ENCODE measurements at places on chromosomes 6 and 20. TPM values are rescaled to one million over a fixed set of nuclear protein-coding genes. Genes with fewer than 3 reads are reported as not detected.

Gene MUC22
- not detected for total RNA-seq

Gene SLC35F1
- 17.7 TPM for total RNA-seq

Gene RGS17
- 4.8 TPM for total RNA-seq

Gene ADGRF1
- total RNA-seq = not detected

Gene CLVS2
- 1.8 TPM for total RNA-seq

Gene ANKRD60
- not detected for total RNA-seq

Gene RBM24
- 27.6 TPM for total RNA-seq

Gene KHDC3L
- not detected for total RNA-seq

Gene OOEP
- not detected for total RNA-seq

Gene THEMIS
- not detected for total RNA-seq

Gene PLA2G7
- 1.8 TPM for total RNA-seq

Gene HCRTR2
- not detected for total RNA-seq

- DNase-seq = no peak
- no peaks in the 10 kb centered on the region for H3K27me3 ChIP-seq
- H3K36me3 ChIP-seq = no peaks in the 10 kb centered on the region
- peaks cover 11% of the 10 kb centered on the region for H3K4me1 ChIP-seq
Measured at GRCh38 chr20:17889226-17889625, 79.4 kb downstream of the SNX5 start.

DNA sequence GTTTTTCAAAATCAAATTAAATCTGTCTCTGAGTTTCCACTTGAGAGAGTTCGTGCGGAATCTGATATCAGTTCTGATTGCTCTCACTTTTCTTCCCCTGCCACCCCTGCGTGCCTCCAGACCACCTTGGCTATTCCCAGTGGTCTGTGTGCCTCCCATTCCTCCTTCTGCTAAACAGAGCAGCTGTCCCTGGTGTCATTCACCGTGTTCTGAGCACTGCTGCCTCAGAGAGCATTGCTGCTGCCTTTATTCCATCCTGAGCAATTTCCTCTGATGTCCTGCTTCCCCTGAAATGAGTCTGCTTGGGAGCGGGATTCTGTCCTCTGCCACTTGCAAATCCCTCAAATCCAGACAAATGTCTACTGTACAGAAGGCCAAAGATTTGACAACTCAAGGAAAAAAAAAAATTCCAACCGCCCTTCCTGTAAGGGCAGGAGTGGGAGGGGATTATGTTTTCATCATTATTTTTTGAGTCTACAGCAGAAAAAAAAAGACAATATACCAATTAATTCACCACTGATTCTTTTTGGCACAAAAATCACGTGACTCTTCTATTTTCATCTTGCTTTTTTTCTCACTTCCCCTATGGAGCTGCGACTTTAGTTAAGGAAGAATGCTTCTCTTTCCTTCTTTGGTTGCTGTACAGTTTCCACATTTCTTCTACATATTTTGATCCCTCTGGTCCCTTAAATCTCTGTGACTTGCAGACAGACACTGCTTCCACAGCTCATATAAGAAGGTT is 833.0 kb downstream of the EPHA7 start:
- H3K36me3 ChIP-seq = no peaks in the 10 kb centered on the region
- no peak overlapping the region for H3K4me3 ChIP-seq
- H3K27me3 ChIP-seq = no peaks in the 10 kb centered on the region
- no peak overlapping the region for H3K27ac ChIP-seq

DNA sequence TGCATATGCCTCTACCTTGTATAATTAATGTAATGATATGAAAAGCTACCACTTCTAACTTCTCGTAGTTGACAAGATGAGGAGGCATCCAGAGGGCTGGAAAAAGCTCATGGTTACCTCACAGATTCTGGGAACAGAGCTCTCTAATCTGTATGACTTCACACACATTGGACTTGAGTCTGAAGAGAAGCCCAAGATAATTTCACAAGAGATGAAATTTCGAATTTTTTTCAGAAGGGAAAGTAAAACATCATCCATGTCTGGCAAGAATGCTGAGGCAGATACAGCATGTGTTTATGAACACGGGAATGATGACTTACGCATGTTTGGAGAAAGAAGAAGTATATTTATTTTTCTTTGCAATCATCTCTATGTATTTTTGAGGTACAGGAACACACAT is 141.8 kb upstream of the TENT5A start:
- H3K27me3 ChIP-seq = no peaks in the 10 kb centered on the region
- H3K4me1 ChIP-seq = peaks cover 8% of the 10 kb centered on the region

GRCh38 chr6:28747631-28748157 is 176.1 kb downstream of the TRIM27 start:
- H3K27me3 ChIP-seq = peaks cover 73% of the 10 kb centered on the region
- H3K4me3 ChIP-seq = peak overlapping the region; percentile 51
- H3K27ac ChIP-seq = no peak overlapping the region
- peak; percentile 78 for DNase-seq
- H3K36me3 ChIP-seq = no peaks in the 10 kb centered on the region

DNA sequence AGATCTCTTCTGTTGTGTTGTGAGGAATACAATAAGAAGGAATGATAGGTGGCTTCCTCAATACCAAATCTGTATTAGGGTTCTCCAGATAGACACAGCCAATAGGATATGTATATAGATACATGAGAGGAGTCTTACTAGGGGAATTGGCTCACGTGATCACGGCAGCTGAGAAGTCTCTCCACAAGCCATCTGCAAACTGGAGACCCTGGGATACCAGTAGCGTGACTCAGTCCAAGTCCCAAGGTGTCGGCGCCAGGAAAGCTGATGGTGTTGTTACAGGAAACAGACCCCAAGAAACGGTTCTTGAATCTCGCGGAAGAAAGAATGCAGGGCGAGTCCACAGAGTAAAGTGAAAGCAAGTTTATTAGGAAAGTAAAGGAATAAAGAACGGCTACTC is 61.4 kb downstream of the SYTL3 start:
- no peaks in the 10 kb centered on the region for H3K4me1 ChIP-seq
- no peaks in the 10 kb centered on the region for H3K36me3 ChIP-seq
- DNase-seq = no peak
- H3K27me3 ChIP-seq = no peaks in the 10 kb centered on the region

GRCh38 chr6:36967301-36967700 is 12.8 kb downstream of the PI16 start:
- no peaks in the 10 kb centered on the region for H3K27me3 ChIP-seq
- no peaks in the 10 kb centered on the region for H3K36me3 ChIP-seq
- peaks cover 4% of the 10 kb centered on the region for H3K4me1 ChIP-seq
- H3K27ac ChIP-seq = peak overlapping the region; percentile 20
- no peak overlapping the region for H3K4me3 ChIP-seq

DNA sequence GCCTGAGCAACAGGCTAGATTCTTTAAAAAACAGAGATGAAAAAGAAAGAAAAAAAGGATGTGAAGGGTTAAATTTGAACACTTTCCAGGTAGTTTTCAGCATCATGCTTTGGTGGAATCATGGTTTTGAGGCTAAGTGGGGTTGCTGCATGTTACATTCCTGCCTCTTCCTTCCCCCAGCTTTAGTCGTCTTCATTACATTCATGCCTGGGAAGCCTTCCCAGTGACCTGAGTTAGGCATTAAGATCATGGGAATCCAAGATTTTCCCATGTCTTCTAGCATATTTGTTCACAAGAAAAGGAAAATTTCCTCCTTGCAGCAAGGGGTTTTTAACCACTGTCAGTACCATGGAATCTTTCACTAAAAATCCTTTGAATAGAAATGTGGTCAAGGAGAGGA is 12.0 kb downstream of the TPX2 start:
- peaks cover 8% of the 10 kb centered on the region for H3K36me3 ChIP-seq
- H3K27me3 ChIP-seq = no peaks in the 10 kb centered on the region
- H3K4me3 ChIP-seq = no peak overlapping the region
- no peak for DNase-seq
- no peak overlapping the region for H3K27ac ChIP-seq

GRCh38 chr6:75201901-75202672 is 3.8 kb downstream of the COL12A1 start:
- peaks cover 14% of the 10 kb centered on the region for H3K4me1 ChIP-seq
- no peak overlapping the region for H3K27ac ChIP-seq
- H3K4me3 ChIP-seq = peak overlapping the region; percentile 54
- H3K36me3 ChIP-seq = no peaks in the 10 kb centered on the region
- peak; percentile 74 for DNase-seq
- H3K27me3 ChIP-seq = peaks cover 72% of the 10 kb centered on the region

GRCh38 chr6:88119769-88120168 is 46.4 kb downstream of the CNR1 start:
- DNase-seq = peak; percentile 80
- H3K27me3 ChIP-seq = no peaks in the 10 kb centered on the region
- no peaks in the 10 kb centered on the region for H3K36me3 ChIP-seq

- DNase-seq = no peak
- no peaks in the 10 kb centered on the region for H3K36me3 ChIP-seq
- peaks cover 12% of the 10 kb centered on the region for H3K4me1 ChIP-seq
- no peak overlapping the region for H3K27ac ChIP-seq
Measured at GRCh38 chr6:156464100-156464878, 312.9 kb upstream of the ARID1B start.

- no peak overlapping the region for H3K4me3 ChIP-seq
- H3K4me1 ChIP-seq = no peaks in the 10 kb centered on the region
- DNase-seq = no peak
- no peak overlapping the region for H3K27ac ChIP-seq
- no peaks in the 10 kb centered on the region for H3K36me3 ChIP-seq
Measured at GRCh38 chr6:99711302-99711701, 104.7 kb downstream of the PRDM13 start.

DNA sequence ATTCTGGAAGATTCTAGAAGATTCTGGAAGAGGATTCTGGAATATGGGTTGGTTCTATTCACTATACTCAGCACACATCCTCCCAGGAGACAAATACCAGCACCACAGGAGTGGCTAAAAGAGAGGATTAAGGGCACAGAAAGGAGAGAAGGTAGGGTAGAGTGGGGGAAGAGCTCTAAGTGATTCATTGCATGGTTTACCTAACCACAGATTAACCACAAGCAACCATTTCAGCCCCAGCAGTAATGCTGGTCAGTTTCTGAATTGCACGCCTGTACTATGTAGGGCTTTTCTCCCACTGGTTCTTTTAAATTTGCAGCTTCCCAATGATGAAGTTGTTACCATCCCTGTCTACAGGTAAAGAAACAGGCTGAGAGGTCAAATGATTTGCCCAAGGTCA is 192.7 kb upstream of the PMEPA1 start:
- H3K27me3 ChIP-seq = no peaks in the 10 kb centered on the region
- no peak overlapping the region for H3K4me3 ChIP-seq
- DNase-seq = no peak
- no peaks in the 10 kb centered on the region for H3K36me3 ChIP-seq

DNA sequence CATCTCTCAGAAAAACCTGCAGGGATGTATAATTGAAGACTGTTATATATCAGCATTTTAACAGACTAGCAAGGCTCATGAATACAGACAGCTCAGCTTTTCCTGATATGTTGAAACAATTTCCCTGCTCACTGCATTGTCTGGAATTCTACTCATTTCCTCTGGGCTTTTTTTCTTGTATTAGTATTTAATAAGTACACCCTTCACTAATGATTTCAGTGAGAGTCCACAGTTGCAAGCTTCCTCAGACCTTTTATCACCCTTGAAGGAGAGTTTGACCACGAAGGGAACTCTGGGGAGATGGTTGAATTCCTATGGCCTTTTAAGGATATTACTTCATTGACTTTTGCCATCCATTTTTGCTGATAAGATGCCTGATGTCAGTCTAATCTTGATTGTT is 248.7 kb downstream of the ADGB start:
- no peak overlapping the region for H3K27ac ChIP-seq
- H3K27me3 ChIP-seq = no peaks in the 10 kb centered on the region
- no peak overlapping the region for H3K4me3 ChIP-seq
- DNase-seq = no peak
- no peaks in the 10 kb centered on the region for H3K4me1 ChIP-seq

- no peak for DNase-seq
- no peaks in the 10 kb centered on the region for H3K27me3 ChIP-seq
- H3K4me1 ChIP-seq = no peaks in the 10 kb centered on the region
- no peaks in the 10 kb centered on the region for H3K36me3 ChIP-seq
- H3K27ac ChIP-seq = no peak overlapping the region
Measured at GRCh38 chr6:72287801-72288200, 334.1 kb upstream of the KCNQ5 start.

- H3K27me3 ChIP-seq = no peaks in the 10 kb centered on the region
- H3K4me3 ChIP-seq = no peak overlapping the region
- H3K27ac ChIP-seq = no peak overlapping the region
- no peaks in the 10 kb centered on the region for H3K4me1 ChIP-seq
- no peak for DNase-seq
Measured at GRCh38 chr6:1263850-1264377, 48.0 kb upstream of the FOXQ1 start.

- no peak overlapping the region for H3K4me3 ChIP-seq
- DNase-seq = no peak
- H3K27me3 ChIP-seq = no peaks in the 10 kb centered on the region
- no peak overlapping the region for H3K27ac ChIP-seq
Measured at GRCh38 chr20:64219202-64219601, 36.3 kb upstream of the PCMTD2 start.

DNA sequence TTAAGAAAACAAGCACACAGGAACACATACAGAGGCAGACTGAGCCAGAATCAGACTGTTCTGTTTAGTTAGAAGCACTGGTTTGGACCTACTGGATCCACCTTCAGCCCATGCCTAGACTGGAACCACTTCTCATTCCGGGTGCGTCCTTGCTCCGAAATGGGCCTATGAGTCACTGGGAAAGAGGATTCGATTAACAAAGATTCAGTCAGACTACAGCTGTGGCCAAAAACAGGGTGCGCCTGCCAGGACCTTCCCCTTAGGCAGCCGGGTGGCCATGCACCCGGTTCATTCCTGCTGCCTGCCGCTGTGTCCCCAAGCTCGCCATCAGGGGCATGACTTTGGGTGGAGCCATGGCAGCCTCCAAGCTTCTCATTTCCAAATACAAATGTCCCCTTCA is 14.5 kb upstream of the KCNK5 start:
- H3K27me3 ChIP-seq = no peaks in the 10 kb centered on the region
- H3K27ac ChIP-seq = no peak overlapping the region
- H3K4me1 ChIP-seq = peaks cover 6% of the 10 kb centered on the region
- no peak overlapping the region for H3K4me3 ChIP-seq
- no peaks in the 10 kb centered on the region for H3K36me3 ChIP-seq

DNA sequence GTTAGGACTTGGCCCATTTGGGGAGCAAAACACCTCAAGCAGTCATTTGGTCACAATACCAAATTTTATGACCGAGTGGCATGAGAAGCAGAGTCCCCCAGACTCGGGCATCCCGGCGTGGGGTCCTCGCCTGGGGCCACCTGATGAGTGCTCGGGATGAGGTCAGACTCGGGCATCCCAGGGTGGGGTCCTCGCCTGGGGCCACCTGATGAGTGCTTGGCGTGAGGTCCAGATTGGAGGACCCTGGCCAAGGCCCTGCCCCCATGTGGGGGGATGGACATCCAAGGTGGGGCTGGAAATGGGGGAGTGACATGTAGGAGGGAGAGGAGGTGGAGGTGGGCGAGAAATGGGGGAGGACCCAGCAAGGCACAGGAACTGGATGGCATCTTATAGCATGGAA is 56.1 kb upstream of the CST7 start:
- H3K36me3 ChIP-seq = no peaks in the 10 kb centered on the region
- H3K27me3 ChIP-seq = no peaks in the 10 kb centered on the region
- DNase-seq = no peak
- H3K27ac ChIP-seq = no peak overlapping the region

All from neural progenitor cell (in vitro differentiated cells).